Activated T-helper 1 cell treated with Interleukin-2 at 50 U/mL for 16 hours (primary cell): ENCODE measurements at places on chromosomes 11 and 22.

GRCh38 chr11:116052603-116053547 lies 548.7 kb upstream of the CADM1 start:
- DNase-seq, result no peak

- no peak for DNase-seq
These were observed 19.9 kb downstream of the HPS4 start for GRCh38 chr22:26463688-26464087.

- no peak for DNase-seq
These were observed 323.3 kb upstream of the ZC3H12C start for GRCh38 chr11:109769858-109770257.

- DNase-seq, result no peak
These were observed 3.5 kb upstream of the IFITM2 start for GRCh38 chr11:304061-304506.

DNA sequence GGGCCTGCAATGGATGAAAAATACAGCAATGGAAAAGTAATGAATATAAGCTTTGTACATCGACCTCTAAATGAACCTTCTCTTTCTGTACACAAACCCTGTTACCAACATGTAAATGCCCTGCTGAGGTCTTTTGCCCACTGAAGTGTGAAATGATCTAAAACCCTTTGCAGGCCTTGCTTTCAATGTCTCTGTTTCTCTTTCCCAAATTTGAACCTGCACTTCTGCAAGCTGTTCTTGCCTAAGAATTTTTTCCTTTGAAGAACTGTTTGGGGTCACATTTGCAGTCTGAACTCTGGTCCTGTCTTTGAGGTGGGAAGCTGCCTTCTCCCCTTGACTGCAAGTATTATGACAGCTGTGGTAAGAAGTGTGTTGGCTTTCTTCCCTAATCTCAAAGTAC lies 1237.1 kb downstream of the FAM181B start:
- no peak for DNase-seq

DNA sequence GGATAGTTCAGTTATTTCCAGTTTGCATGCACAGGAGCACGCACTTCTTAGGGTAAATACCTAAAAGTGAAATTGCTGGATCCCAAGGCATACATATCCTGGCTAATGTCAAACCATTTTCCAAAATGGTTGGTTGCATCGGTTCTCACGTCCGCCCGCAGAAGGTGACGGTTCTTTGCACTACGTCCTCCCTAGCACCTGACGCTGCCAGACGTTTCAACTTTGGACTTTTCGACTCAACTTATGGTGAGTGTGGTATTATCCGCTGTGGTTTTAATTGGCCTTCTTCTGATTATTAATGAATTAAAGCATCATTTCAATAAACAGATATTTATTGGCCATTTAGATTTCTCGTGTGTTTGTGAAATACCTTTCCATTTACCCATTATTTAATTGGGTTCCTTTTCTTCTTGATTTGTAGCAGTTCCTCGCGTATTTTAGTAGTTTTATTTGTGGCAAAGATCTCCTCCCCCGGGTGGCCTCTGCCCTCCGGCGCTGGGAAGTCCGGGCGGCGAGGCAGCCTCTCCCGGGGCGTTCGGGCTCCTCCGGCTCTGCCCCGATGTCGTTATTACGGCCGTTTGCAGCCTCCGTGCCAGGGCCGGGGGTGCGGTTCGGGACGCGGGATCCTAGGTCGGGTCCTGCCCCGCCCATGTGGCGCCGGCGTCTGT lies at the start of gene JHY:
JHY (plus strand) TSS at position 571 of the 668 bp plus-strand sequence. CDS start 3,091 bp downstream, outside the sequence.
- DNase-seq, result no peak

DNA sequence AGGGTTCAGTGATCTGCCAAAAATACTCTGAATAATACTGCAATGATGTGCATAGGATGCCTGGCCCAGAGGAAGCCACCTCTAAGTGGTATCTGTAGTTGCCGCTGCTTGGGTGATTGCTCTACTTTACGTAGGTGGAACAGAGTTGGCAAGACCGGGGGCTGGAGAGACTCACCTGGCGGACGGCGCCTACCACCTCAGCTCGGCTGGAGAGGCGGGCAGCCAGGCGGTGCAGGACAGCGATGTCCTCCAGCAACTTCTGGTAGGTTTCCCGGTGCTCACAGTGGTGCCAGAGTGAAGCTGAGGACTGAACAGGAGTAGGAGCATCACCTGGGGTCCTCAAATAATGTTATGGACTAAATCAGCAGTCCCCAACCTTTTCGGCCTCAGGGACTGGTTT lies 34.5 kb upstream of the LYVE1 start:
- no peak for DNase-seq

GRCh38 chr11:15775015-15775541 lies 581.3 kb downstream of the SOX6 start:
- no peak for DNase-seq

GRCh38 chr11:127393460-127393997 lies 393.0 kb upstream of the KIRREL3 start:
- DNase-seq, result no peak

DNA sequence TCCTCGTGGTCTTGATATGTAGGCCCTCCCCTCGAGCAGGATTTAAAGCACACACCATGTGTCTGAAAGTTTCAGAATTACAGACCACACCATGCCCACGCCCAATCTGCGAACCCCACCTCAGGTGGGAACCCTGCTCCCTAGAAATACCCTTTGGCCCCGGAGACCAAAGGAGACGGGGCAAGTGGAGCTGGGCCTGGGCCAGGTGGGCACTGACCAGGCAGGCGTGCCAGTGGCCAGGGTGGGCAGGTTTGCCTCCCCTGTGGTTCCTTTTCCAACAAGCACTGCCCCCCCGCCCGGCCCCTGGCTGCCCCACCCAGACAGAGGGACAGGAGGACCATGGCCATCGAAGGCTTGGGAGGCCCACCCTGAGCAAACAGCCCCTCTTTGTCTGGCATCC lies 400.4 kb downstream of the TBC1D22A start:
- no peak for DNase-seq

GRCh38 chr11:15699978-15700377 lies 585.3 kb downstream of the INSC start:
- no peak for DNase-seq

DNA sequence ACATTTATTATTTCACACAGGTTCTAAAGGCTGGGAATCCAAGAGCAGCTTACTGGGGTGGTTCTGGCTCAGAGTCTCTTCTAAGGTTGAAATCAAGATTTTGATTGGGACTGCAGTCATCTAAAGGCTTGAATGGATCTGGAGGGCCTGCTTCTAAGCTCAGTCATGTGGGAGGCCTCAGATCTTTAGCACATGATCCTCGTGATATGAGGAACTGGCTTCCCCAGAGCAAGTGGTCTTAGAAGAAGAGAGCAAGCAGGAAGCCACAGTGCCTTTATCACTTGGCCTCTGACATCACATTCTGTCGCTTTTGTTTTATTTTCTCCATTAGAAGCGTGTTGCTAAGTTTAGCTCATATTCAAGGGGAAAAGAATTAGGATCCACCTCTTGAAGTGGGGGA lies 88.9 kb downstream of the ARFGAP2 start:
- no peak for DNase-seq

DNA sequence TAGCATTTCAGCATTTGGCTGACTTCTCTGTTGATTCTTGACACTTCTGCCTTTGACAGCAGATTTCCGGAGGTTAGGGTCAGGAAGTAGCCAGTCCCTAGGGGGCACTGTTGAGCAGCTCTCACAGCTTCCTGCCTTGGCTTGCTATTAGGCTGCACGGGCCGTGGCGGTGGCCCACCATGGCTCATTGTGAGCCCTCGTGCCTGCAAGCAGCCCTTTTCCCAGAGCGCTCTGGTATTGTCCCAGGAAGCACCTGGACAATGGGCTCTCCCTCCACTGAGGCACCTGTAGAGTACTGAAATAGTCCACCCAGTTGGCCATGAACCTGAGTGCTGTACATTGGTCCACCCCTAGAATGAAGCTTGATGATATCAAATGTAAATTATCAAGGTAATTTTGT lies 100.2 kb upstream of the GAL start:
- peak; percentile 17 for DNase-seq

DNA sequence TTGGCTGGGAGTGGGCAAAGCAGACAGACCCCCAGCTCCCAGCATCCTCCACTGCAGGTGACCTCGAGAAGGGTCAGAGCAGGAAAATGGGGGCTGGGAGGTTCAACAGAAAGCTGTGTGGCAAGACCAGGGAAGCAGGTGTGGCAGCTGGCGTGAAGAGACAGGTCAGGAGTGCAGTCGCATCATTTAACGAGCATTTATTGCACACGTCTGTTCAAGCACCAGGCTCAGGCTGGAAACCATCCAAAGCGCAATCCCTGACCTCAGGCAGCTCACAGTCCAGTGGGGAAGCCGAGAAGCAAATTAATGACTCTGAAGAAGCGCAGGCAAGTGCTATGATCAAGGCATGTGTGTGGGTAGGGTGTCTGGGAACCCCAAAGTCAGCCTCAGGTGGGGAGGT lies 7.4 kb downstream of the SLC25A45 start:
- DNase-seq, result no peak

- no peak for DNase-seq
These were observed 182.7 kb downstream of the ADAMTS15 start for GRCh38 chr11:130631119-130631518.

DNA sequence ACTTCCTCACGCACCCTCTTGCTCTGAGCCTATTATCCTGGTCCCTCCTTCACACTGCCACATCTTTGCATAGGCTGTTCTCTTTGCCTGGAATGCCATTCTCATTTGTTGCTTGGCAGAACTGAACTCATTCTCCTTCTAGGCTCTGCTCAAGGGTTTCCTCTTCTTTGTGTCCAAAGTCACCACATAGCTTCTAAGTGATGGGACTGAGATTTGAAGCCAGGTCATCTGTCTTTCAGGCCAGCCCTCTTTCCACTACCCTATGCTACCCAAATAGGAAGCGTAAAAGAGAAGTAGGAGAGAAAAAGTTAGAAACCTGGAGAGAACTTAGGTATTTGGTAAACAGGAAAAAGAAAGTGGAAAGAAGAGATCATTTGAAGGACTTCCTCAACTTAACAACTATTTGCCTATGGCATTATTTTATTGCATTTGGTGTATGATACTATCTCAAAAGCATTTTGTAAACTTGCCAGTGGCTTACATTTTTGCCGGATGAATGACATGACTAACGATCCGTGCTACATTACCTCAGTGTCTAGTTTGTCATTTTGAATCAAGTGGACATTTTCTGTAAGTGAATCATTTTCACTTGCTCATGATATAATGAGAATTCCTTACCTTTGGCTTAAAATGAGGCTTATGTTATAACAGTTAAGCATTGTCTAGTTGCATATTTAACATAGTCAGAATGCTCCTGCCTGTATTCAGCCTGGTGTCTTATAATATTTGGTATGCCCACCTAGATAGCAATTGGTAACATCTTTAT lies 18.5 kb downstream of the NF2 start:
- no peak for DNase-seq

GRCh38 chr22:17952273-17952801 lies 72.0 kb downstream of the MICAL3 start:
- DNase-seq, result no peak
